ENCODE measurements at places on chromosomes 3 and 15.

DNA sequence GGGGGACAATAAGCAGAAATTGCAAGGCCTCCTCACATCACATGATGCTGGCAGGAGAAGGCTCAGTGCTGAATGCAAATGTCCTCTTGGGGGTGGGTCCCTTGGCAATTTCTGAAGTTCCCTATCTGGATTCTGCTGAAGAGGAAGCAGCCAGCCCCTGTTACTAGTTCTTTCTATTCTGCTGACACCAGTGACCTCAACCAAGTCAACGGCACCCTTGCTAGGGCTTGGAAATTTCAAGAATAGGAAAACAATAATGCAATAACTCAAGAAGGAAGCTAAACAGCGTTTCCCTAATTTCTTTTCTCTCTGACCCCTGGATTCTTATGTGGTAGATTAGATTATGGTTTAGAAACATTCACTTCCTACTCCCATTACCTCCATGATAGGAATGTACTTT lies 46.2 kb upstream of the FOXP1 start:
- DNase-seq = no peak

DNA sequence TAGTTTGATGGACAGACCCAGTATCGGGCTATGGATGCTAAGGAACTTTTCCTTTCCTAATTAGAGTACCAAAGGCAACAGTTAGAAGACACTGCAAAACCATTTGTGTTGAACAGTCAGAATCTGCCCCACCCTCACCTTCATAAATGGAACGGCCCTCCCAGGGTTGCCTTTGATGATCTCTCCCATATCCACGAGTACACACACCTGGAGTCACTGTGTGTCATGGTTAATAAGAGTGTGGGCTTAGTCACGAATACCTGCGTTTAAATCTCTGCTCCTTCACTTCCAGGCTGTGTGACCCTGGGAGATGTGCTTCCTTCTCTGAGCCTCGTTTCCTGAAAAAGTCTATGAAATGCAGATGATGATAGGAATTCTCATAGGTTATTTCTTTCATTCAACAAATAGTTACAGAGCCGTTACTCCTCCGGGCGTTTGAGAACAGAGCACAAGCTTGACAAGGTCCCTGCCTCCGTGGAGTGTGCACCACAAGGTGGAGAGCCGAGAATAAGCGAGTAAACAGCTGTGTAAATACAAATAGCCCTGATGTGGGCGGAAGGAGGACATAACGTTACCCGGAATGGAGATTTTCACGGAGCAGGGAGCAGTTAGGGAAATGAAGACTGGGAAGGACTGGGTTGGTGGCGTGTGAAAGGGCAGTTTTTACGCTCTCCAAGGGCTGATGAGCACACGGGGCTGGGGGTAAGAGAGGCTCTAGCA lies 6.7 kb downstream of the SLC51A start:
- no peak for DNase-seq

GRCh38 chr15:88918738-88919137 lies 5.6 kb upstream of the MFGE8 start:
- DNase-seq = no peak

DNA sequence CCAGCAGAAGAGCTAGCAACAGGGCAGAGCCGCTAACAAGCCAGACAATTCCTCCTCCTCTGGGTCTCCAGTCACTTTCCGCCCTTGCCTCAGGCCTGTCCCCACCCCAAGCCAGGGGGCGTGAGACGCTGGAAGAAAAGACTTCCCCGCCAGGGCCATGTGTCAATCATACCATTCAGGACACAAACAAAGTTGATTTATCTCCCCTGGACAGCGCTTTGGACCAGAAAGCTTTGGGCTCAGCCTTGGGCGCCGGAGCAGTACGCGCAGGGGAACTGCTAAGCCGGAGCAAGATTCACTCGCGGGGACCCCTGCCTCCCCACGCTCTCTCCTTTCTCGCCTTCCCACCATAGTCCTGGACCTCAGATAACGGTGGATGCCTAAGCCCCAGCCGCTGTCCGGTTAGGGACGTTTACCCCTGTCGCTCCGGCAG lies 479 bp downstream of the LRRC2 start:
- no peak for DNase-seq

DNA sequence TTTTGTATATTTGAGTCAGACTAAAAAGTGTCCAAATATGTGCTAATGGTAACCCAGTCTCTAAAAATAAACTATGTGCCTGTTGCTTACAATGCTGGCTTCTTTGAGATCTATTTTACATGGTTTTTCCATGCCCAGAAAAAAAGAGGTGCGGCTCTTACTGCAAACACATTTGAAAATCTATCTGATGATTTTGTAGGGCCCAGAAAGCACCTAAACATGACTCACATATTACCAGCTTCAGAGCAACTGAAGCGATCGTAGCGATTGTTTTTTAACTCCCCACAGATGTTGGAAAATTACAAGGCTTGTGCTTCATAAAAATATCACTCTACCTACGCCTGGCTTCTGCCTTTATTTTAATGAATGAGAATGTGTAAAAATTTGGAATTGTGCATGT lies 53.5 kb downstream of the SUCNR1 start:
- DNase-seq = no peak
